ENCODE measurements at places on chromosomes 4 and X.
A peak's percentile ranks its signal among the peaks of the same experiment; 100 is the strongest.

- DNase-seq: no peak
Observed at GRCh38 chr4:71648448-71648847, 135.4 kb downstream of the GC start.

DNA sequence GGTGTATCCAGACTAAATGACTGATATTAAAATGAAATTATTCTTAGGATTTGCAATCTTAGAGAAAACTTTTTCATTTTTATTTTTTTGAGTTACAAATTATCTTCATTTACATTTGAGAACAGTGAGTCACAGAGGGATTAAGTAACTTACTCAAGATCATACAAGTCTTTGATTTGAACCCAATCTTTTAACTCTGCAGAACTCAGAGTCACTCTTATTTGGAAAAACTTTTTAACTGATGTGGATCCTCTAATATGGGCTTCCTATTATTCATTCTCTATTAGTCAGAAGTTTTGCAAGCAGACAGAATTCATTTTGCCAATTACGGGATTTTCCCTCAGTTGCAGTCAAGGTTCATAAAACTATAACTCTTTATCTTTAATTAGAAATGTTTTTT lies 20.1 kb downstream of the HPRT1 start:
- peak; percentile 24 for DNase-seq

DNA sequence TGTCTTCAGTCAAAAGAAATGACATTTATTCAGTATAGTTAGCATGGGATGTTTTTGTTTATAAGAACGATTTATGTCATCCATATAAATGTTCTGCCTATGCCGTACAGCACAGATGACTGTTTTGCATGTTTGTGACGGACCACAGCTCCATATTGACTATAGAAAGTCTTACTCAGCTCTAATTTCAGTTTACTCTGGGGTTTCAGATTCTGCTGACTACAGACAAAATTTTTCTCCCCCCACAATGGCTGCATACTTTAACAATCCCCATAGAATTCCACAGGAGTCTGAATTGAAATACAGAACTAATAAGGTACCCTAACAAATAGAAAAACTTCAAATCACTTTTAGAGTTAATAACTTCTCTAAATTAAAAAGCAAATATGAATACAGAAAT lies 191.0 kb downstream of the SCFD2 start:
- DNase-seq: no peak

DNA sequence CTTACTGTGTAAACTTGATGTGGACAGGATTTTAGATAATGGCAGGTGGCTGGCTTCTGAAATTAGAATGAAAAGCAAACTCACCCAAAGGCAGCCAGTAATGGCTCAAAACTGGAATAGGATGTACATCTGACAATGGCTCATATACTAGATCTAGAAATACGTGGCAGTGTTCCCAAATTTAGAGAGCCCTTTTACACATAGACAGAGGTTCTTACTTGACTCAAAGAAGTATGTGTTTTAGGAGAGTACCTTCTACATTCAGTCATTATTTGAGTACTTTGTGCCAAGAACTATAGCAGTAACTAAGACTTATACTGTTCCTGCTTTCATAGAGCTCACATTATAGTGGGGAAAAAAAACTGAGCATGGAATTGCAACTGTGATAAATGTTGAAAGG lies 48.0 kb downstream of the UBE2K start:
- DNase-seq: no peak

GRCh38 chr4:167114416-167114971 lies 119.8 kb downstream of the SPOCK3 start:
- DNase-seq: peak; percentile 8

DNA sequence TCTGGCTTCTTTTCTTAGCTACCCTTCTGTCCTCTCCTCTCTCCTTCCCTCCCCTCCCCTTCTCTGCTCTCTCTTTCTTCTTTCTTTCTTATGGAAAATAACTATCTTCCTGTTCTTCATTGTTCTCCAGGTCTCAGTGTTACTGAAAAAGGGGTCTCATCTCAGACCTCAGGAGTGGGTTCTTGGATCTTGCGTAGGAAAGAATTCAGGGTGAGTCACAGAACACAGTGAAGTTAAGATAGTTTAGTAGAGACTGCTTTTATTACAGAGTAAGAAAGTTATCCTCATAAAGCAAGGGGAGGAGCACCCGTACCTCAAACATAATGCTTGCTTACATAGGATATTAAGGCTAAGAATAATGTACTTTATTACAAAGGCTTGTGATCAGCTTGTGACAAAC lies 31.8 kb upstream of the CWH43 start:
- no peak for DNase-seq

- no peak for DNase-seq
Observed at GRCh38 chr4:187064033-187064432, 340.4 kb upstream of the FAT1 start.

- peak; percentile 78 for DNase-seq
Observed at GRCh38 chrX:104195489-104196084, 29.3 kb downstream of the FAM199X start.

GRCh38 chr4:101155368-101155767 lies 192.0 kb downstream of the PPP3CA start:
- DNase-seq: peak; percentile 72

- DNase-seq: peak; percentile 83
Observed at GRCh38 chrX:132292793-132293192, 73.5 kb upstream of the RAP2C start.

DNA sequence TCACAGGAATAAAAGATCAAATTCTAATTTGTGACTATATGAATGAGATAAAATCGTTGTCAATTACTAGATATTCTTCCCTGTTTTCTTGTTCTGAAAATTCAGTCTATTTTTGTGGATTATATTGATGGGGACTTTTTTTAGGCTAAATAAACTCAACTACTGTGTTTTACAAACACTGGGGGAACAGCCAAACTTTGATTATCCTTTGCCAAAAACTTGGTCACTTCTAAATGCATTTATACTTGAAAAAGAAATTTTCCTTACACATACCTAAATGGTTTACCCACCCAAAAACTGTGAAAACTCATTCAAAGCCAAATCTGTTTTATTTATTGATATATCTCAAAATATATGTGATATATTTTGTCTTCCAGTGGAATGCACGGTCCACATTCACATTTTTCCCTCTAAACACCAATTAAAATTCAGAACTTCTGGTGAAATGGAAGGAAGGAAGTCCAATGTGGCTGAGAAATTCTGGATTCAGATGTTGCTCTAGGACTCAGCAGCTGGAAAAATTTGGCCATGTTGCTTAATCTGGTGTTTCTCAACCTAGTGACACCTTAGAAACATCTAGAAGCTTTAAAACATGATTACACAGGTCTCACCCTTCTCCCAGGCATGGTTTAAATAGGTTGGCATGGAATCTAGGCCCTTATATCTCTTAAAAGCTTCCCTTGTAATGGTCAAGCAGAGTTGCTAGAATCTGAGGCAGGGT lies 28.6 kb upstream of the ARHGAP24 start:
- DNase-seq: no peak

DNA sequence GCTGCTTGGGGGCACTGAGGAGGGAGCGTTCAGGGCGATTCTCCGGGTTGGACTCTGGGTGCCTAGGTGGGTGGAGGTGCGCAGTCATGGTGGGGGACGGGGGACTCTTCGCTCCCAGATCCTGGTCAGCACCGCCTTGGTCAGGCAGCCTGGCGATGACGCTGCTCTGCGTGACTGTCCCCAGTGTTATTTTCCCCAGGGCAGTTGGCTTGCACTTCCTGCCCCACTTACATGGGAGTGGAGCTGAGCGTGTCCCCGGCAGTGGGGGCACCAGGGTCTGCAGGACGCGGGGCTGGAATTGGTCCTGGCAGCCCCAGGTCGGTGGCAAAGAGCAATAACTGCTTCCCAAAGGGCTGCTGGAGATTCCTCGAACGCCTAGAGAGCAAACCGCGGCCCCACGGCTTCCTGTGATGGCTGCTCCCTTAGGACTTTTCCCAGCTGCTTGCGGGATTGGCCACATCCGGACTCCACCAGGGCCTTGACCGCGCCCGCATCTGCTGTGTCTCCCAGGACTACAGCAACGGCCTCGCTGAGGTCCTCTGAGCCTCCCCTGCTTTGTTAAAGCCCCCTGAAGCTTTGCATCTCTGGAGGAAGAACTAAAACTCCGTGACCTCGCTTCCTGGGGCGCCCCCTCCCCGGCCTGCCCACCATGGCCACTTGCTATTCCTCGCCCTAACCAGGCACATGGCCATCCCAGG lies 35.3 kb upstream of the GPR78 start:
- DNase-seq: no peak

All from adipocyte (in vitro differentiated cells).